ENCODE measurements at places on chromosomes 6 and 20.

- no peak for DNase-seq
These were observed 120.8 kb upstream of the TNFAIP3 start for GRCh38 chr6:137746264-137746663.

DNA sequence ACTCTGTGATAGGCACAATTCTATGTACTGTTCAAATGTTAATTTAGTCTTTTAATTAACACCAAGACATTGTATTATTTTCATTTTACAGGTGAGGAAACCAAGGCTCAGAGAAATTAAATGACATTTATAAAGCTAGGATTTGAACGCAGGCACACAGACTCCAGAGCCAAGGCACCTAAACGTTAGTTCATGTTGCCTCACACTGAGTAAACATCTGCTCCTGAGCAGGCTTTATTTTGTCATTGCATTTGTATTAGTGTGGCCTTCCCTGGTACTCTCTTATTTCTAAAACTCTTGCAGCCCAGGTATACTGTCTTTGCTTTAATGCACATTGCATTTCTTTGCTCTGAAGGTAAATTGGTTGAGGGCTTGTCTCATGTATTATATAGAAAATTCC is 263.1 kb upstream of the FLRT3 start:
- DNase-seq, result no peak

DNA sequence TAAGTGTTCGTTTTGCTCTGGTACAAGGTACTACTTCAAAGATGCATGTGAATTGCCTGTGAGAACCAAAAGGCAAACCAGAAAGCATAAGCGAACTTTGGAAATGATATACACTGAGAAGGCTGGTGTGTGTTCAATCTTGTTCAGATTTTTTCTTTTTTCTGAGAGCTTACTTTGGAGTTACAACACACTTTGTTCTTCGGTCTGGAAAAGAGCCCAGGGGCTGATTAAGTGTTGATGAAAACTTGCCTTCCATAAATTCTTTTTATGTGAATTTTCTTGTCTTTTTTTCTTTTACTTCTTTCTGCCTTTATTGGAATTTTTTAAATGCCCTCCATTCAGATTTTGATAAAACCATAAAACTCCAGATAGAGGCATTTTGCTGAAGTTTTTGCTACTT is 395.1 kb upstream of the SASH1 start:
- no peak for DNase-seq

- no peak for DNase-seq
These were observed 26.8 kb downstream of the SLC16A10 start for GRCh38 chr6:111114087-111114443.

DNA sequence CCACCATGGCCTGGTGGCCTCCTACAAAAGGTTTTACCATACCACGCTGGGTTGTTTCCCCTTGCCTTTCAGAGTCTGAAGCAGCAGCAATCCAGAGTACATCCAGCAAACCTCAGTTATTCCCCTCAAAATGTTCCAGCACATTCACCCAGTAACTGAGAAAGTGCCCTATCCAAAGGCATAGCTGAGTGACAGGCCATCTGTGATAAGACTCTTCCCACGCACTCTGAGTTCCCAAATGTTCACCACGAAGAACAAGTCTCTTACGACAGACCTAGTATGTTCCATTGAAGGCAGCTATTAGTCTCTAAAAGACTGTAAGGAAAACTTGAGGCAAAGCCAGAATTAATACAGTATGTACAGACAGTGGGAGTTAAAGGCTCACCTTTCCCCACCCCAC is 31.6 kb upstream of the C20orf144 start:
- no peak for DNase-seq

DNA sequence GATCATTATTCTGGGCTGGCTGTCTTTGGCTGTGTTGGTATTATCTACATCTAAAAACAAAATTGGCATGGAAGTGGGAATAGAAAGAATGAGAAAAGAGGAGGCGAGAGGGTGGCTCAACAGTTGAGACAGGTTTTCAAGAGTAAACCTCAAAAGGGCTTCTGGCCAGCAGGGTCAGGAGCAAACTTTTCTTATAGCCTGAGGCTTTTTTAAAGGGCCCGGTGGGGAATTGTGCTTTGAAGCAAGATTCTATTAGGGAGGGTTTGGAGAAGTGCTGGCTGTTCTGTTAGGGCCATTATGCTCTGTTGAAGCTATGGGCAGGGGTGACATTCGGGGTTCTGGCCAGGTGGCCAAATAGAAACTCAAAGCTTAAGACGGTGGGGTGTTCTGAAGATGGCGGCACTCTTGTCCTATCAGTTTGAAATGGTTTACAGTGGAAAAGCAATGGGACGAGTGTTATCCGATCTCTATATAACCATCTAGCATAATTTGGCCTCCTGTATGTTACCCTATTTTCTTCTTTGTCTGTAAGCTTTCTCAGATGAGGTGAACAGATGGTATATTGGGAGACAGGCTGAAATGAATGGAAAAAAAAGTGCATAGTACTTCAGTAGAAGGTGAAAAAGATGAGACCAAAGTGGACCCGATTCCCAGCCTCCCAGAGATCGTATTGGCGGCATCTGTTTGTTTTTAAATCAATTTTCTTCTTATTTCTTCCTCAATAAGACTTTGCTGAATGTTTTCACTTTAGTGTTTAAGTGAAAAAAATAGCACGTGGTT is 132.1 kb upstream of the CNR1 start:
- DNase-seq, result no peak

DNA sequence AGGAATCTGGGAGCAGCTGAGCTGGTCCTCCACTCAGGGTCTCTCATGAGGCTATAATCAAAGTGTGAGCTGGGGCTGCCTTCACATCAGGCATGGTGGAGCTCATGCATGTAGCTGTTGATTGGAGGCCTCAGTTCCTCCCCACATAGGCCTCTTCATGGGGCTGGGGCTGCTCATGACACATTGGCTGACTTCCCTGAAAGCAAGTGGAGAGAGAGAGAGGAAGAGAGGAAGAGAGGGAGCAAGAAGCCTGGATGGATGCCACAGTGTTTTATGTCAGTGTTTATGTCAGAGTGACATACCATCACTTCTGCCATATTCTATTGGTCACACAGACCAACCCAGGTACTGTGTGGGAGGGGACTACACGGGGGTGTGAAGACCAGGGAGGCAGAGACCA is 43.8 kb downstream of the EYA2 start:
- DNase-seq, result no peak

GRCh38 chr6:70264306-70264705 is 38.6 kb downstream of the COL9A1 start:
- DNase-seq, result no peak

DNA sequence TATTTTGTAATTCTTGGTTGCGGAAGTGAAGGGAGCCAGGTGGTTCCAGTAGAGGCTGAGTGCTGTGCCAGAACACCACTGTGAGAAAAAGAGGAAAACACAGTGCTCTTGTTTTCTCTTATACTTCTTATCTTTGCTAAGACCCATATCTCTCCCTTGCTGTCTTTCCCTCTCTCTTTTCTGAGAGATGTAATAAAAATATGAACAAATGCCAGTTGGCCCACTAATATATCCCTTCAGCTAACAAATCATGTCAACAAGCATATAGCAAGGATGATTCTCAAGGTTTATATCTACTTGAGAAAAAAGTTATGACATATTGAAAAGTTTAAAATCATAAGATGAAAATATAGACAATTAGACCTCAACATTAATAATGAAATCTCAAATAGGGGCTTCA is 758.3 kb downstream of the HDGFL1 start:
- no peak for DNase-seq

- DNase-seq, result no peak
These were observed 2.9 kb upstream of the HLA-DOB start for GRCh38 chr6:32819729-32820128.

GRCh38 chr6:123928529-123928928 is 124.9 kb downstream of the NKAIN2 start:
- no peak for DNase-seq

GRCh38 chr6:1400126-1400850 is 10.9 kb downstream of the FOXF2 start:
- no peak for DNase-seq

DNA sequence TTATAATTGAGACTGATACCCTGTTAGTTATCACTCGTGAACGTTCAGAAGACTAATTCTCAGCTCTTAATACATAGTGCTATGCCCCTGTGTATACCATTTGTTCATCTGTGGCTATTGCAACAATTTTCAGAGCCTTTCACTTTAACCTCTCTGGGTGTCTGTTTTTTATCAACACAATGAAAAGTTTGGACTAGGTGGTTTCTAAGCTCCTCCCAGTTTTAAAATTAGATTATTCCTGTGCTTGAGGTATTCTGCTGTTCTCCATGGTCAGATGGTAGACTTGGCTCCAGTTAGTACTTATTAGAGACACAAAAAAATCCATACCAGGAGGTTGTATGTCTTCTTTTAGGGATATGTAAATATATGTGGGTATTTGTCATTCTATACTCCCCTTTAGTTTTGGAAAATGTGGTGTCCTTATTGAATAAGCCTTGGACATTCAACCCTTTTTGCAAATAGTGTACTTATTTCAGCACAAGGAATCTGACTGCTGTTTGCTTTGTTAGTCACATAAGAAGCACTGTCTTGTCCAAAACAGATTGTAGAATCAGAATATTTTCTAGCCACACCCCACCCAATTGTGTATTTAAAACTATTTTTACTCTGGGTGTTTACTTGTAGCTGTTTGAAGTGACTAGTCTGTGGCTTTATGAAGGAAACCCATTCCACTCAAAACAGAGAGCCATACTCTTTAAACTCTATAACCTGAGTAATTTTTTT is 2.0 kb upstream of the COL10A1 start:
- no peak for DNase-seq

DNA sequence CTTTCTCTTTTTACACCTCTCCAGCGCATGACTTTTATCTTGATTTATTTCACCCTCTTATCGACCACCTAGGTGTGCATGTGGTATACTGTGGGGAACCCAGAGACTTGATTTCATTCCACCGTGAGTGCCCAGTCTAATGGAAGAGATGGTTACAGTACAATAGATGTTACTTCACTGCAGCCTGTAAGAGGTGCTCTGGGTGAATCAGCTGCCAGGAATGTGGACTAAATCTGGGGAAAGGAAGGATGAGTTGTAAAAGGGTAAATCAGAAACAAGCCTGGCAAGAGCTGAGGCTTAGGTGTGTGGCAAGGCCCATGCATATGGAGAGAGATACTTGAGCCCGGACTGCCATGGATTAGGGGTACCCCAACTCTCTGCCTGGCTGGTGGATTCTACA is 7.4 kb downstream of the STK35 start:
- no peak for DNase-seq

DNA sequence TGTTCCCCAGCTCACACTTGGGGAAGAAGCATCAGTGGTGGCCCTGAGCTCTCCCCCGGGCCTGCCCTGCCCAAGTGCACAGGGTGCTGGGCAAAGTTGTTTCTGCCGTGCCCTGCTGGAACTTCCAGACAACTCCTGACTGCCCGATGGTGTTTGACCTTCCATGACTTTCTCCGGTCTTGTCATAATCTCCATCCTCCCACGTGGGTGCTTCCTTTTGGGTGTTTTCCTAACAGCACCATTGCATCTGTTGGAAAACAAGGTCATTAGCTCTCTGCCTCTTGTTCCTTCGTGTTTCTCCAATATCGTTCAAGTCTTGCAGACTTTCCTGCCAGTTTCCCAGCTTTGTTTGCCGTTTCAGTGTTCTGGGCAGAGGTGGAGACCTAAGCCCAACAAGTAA is 68.7 kb upstream of the TIAM2 start:
- no peak for DNase-seq

- no peak for DNase-seq
These were observed 56.1 kb upstream of the CCN6 start for GRCh38 chr6:111997853-111998208.

DNA sequence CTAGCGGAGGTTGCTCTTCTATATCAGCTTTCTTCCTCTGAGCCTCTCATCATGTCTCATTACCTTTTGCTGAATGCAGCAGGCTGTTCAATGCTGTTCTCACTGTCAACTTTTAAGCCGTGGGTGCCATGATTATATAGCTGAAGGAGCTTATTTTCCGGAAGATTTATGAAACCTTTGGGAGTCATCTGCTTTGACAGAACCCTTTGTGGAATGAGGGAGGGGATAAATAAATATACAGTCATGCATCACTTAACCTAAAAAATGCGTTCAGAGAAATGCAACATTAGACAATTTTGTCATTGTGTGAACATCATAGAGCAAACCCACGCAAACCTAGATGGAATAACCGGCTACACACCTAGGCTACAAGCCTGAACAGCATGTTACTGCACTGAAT is 102.2 kb upstream of the AKAP12 start:
- no peak for DNase-seq

DNA sequence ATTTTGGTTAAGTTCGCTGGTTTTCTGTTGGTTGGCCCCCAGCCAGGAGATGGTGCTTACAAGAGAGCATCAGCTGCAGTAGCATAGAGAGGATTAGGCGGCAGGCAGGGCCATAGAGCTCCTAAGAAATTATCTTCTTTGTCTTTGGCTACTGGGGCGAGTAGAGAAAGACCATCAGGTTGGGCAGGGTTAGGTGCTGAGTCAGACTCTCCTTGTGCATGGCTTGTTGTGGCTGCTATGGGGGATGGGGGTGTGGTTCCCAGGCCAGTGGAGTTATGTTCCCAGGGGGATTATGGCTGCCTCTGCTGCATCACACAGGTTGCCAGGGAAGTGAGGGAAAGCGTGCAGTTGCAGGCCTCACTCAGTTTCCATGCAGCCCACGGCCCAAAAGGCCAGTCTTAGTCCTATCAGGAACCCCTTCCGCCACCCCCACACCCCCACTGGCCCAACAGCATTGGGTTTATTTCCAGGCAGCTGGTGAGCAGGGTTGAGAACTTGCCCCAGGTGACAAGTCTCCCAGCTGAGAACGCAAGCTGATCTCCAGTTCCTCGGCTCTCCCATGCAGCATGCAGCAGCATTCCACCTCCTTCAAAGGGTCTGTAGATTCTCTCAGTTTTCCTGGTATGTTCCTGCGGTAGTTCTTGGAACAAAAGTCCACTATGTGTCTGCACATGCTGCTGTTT is 243.7 kb downstream of the UTRN start:
- no peak for DNase-seq

GRCh38 chr20:48461735-48462119 is 366.1 kb downstream of the PREX1 start:
- DNase-seq, result no peak

DNA sequence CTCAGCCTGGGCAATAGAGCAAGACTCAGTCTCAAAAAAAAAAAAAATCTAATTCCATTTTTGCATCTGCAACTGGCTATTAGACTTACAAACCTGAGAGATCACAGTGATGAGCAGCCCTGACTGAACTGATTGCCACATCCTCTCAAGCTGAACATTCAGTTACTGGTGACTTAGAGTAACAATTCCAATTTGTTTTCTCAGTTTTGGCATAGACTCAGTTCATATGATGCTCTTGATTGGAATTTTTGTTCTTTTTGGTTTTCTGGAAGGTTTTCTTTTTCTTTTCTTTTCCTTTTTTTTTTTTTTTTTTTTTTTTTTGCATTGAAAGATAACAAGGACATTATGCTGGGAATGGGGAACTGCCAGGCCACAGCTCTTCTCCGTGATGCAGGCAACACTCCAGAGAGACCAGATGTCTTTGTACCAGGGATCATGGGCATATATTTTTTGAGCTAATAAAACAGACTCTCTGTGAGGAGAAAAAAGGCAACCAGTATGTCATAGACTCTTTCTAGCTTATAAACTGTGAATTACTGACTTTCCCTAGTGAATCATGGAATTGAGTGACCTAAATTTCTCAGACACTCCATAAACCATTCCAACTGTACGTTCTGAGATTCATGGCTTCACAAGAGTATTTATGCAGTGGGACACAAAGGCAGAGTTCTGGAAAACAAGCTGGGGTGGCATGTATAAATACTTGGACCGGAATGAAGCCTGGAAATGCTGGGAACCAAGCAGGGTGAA is 86.0 kb upstream of the SLC2A12 start:
- DNase-seq, result no peak

All from heart left ventricle (tissue), 16 donors.